ENCODE measurements at places on chromosomes 4 and X.

GRCh38 chrX:1261285-1261684 lies 7.3 kb upstream of the CSF2RA start:
- no peak for DNase-seq

DNA sequence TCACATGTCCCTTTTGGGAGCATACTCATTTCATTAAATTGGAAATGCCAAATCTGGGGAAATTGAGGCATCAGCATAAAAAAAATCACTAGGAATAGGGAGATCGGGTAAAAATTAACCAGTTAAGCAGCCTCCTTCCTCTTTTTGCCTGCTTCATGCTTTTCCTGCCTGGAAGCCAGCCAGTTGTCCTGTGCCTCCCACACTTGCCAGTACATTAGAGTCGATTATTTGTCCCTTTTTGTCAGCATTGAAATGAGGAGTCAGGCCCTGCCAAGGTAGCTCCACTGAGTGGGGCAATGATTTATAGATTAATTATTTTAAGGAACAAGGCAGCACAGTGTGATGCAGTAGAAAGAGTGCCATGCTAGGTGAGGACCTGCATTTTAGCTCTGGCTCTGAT lies 55.3 kb downstream of the SH2D1A start:
- DNase-seq: peak; percentile 5

- no peak for DNase-seq
Observed at GRCh38 chr4:2915789-2916188, 47.4 kb downstream of the NOP14 start.

- DNase-seq: no peak
Observed at GRCh38 chrX:106898462-106898861, 4.7 kb downstream of the RIPPLY1 start.

DNA sequence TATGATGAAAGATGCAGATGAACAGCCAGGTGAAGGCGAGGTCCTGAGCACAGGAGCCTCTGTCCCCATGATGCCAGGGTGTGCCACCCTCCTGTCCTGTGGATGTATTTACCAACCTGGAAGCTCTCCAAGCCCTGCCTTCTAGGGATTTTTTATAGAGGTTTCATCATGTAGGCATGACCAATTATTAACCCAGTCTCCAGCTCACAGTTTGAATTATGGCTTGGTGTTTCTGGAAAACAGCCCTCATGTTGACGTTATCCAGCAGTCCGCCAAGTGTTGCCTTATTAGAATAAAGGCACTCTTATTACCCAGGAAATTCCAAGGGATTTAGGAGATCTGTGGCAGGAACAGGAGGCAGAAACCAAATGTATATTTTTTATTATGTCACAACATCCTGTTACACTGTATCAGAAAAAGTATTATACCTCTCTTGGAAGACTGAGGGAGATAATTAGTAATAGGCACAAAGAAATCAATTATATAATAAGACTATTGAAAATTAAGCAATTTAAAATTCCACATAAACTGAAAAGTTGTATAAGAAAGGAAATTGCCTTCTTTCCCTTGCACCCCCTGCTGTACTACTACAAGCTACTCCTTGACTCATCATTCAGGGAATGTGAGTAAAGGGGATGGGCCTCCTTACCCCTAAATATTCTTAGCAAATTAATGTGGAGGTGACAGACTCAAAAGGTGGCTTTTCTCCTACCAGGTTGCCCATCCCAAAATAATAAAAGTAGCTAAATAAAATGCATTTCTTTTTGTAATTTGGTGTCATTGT lies 129.6 kb downstream of the ZNF330 start:
- DNase-seq: peak; percentile 0

- no peak for DNase-seq
Observed at GRCh38 chrX:11537141-11537540, 128.6 kb downstream of the ARHGAP6 start.

- no peak for DNase-seq
Observed at GRCh38 chrX:69142788-69143469, 22.3 kb downstream of the PJA1 start.

- peak; percentile 48 for DNase-seq
Observed at GRCh38 chr4:166165829-166166420, 292.9 kb downstream of the TLL1 start.

GRCh38 chr4:80521438-80521837 lies 185.9 kb downstream of the CFAP299 start:
- DNase-seq: no peak

GRCh38 chr4:99790796-99791617 lies 25.6 kb upstream of the DAPP1 start:
- DNase-seq: peak; percentile 38

DNA sequence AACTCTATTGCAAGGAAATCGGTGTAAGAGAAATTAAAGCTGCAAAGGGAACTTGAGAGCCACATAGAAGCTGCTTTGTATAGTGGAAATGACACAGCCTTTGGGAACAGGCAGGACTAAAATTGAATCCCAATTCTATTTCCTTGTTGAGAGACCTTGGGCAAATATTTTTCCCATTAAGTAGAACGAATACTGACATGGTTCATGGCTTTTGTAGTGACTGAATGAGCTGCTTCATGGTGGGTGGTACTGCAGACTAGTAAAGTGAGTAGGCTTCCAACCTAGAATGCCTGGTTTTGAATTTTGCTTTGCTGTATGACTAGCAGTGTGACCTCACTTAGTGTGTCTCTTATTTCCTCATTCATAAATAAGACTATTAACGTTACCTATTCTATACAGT lies 182.2 kb upstream of the KCNIP4 start:
- DNase-seq: no peak

GRCh38 chr4:3573131-3573530 lies 40.9 kb upstream of the LRPAP1 start:
- no peak for DNase-seq

DNA sequence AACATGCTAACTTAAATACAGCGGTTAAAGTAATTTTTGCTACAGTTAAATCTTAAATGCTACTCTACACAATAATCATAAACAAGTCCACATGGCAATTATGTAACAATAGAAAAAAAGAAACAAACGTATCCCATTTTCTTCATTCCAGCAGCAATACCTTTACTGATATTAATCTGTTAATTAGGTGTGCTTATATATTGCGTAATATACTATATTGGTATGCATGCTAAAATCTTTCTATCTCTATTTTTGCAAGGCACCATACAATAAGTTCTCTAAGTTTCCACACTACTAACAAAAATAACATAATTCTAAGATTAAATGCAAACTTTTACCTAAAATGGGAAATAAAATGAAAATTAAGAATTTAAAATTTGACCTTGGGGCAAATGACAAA lies 500.6 kb downstream of the SPOCK3 start:
- no peak for DNase-seq

GRCh38 chr4:105715692-105716278 lies 7.2 kb downstream of the GSTCD start:
- peak; percentile 0 for DNase-seq

- no peak for DNase-seq
Observed at GRCh38 chrX:111431001-111431400, 19.0 kb upstream of the DCX start.

DNA sequence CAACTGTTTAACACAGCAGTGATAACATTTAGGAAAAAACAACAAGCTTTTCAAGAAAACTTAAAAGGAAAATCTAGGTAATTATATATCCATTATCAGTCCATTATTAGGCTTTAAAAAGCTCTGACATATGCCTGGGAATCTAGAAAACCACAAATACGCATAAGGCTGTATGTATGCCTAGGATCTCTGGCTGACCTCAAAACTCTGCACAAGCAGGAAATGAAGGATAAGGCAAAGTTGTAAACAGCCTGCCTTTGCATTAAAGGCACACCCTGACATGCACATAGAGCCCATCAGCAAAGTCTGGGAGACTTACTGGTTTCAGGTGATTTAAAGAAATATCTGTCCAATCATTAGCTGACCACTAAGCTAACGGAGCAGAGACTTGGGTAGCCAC lies 14.0 kb downstream of the TIMP1 start:
- no peak for DNase-seq

DNA sequence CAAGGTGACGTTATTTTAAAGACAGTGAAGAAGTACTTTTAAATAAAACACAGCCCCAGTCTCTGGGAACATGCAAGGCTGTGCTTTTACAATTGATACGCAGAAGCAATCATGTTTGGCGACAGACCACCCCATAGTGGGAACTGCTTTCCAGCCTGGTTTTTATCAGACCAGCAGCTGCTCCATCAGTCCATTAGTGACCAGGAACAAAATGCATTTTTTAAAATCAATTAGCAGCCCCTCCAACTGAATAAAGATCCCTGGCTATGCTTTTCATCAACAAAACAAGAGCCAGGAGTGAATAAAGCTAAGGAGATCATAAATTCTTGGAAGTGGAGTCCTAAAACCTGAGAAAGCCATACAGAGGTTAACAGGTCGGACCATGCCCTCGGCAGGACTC lies 153.0 kb upstream of the TENM3 start:
- DNase-seq: no peak

DNA sequence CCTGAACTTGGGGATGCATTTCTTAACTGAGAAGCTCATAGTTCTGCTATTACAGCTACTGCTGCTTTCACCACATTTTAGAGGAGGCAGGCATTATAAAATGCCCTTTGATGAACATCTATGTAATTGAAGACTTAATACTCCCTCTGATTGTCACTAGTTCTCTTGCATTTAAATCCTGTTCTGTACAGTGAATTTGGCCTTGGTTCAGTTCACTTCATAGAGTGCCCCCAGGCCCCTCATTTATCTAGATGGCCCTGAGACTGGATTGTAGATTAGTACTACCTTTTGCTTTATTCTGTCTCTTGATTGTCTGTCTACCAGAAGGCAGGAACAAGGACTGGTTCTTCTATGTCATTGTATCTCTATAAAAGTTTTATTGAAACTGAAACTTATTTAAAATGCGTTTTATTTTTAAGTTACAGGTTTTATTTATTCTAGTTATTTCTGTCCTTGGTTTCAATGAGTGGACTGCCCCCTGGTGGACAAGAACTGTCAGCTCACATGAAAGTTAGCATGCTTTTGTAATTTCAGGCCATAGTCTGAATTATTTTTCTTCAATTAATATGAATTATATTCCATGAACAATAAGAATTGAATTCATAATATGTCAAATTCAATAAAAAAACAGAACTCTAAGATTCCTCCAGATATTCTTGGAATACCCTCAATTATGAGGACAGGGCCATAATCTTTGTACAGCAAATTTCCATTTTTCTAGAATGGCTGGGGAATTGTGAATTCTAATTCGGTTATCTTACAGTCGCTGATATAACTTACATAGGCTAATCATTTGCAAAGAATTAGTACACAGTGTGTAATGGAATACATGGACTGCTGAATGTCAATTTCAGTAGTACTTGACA lies 47.2 kb upstream of the TMEM33 start:
- peak; percentile 13 for DNase-seq

GRCh38 chr4:116143198-116143597 lies 942.2 kb downstream of the TRAM1L1 start:
- no peak for DNase-seq

DNA sequence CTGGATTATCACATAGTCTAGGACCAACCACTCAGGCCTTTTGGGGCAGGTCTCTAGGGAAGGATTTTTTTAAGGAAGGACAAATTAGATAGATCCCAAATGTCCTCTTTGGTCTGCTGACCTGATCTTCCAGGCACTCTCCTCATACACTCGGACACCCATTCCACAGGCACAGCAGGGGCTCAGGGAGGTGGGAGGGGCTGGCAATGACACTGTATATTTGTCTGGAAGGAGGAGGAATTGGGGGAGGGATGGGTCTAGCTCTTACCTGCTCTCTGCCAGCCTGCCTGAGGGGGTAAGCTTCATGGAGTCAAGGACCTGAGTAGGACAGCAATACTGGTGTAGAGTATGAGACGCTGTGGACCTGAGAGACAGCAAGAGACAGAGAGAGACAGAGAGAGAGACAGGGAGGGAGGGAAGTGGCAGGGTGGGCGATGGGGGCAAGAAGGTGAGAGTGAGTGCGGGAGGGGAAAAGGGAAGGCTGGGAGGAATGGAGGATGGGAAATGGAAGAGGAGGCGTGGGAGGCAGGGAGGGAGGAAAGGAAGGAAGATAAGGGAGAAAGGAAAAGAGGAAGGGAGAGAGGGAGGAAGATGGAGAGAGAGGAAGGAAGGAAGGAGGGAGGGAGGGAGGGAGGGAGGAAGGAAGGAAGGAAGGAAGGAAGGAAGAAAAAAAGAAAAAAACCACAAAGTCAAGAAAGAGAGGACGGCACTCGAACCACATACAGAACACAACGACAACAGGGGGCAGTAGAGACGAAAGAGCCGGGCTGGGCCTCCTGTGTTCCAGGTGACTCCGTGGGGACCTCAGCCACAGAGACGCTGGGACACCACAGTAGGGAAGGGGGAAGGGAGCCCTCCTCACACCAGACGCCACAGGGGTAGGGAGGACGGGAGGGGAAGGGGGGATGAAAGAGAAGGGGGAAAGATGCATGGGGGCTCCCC lies 1.8 kb downstream of the IQSEC2 start:
- no peak for DNase-seq

GRCh38 chr4:37225778-37226177 lies 18.8 kb upstream of the NWD2 start:
- no peak for DNase-seq

DNA sequence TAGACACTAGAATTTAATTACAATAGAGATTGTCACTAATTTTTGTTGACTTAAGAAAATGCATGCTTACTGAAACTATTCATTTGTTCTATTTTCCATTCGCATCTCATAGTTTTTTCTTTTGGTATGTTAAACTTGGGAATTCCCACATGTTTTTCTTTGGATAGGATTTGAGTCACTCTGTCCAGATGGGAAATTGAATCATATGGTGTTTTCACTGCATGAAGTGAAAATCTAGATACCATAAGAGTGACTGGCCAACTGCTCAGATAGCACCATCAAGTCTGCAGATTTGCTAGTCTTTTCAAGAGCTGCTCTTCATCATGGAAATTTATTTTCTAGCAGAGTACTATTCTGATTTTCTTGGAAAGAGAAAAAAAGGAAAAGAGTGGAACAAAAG lies 172.6 kb downstream of the FAM47B start:
- no peak for DNase-seq

- DNase-seq: no peak
Observed at GRCh38 chr4:8333726-8334460, 64.3 kb downstream of the HTRA3 start.

- DNase-seq: no peak
Observed at GRCh38 chr4:125529071-125529470, 214.3 kb downstream of the FAT4 start.

All from NCI-H774 (cell line).